ENCODE measurements at places on chromosomes 3 and 15.

- DNase-seq, result no peak
These were observed 48.5 kb upstream of the PEX5L start for GRCh38 chr3:180085122-180085710.

- DNase-seq, result peak; percentile 59
These were observed 2.6 kb upstream of the CEMIP start for GRCh38 chr15:80776420-80777045.

- DNase-seq, result no peak
These were observed 9.9 kb downstream of the C3orf22 start for GRCh38 chr3:126548556-126549466.

DNA sequence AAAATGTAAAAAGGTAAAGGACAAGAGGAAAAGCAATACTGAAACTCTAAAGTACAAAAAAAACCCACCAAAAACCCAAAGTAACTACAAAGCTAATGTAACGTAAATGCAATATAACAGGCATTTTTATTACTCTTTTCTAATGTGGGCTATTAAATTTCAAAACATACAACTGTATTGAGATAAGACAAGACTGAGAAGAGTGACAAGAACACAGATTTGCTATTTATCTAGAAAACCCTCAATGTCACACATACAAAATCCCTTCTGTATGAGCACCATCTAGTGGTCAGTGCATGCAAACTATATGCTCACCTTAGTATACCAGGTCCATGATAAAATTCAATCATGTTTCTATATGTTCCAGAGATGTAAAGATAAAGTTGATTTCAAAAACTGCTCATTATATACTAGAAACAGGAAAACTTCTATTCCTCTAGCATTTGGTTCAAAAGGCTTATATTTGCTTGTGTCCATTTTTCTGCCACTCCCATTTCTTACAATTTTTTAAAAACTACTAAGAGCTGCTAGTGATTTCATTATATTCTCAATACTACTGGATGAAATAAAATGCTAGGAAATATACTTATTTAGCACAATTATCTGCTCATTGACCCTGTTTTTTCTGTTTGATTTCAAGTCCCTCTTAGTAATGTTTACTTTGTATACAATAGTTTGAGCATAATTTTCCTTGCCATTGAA is 111.4 kb downstream of the DLG1 start:
- DNase-seq, result peak; percentile 34

DNA sequence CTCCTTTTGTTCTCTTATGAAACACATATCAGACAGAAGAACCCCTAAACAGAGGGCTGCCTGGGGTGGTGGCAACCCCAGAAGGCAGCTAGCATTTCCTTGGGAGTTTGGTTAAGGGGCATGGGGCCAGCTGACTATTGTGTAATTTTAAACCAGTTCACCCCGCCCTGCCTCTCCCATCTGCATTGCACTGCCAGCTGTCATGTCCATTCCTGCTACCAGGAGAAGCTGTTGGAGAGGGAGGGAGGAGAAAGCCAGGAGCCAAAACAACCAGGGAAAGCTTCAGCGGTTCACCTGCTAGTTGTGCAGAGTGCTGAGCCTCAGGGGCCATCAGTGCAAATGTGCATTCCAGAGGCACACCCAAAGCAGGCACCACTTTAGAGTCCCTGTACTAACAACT is 47.6 kb upstream of the ATP1B3 start:
- DNase-seq, result no peak

GRCh38 chr15:90594301-90594738 is 64.6 kb downstream of the CRTC3 start:
- peak; percentile 86 for DNase-seq

DNA sequence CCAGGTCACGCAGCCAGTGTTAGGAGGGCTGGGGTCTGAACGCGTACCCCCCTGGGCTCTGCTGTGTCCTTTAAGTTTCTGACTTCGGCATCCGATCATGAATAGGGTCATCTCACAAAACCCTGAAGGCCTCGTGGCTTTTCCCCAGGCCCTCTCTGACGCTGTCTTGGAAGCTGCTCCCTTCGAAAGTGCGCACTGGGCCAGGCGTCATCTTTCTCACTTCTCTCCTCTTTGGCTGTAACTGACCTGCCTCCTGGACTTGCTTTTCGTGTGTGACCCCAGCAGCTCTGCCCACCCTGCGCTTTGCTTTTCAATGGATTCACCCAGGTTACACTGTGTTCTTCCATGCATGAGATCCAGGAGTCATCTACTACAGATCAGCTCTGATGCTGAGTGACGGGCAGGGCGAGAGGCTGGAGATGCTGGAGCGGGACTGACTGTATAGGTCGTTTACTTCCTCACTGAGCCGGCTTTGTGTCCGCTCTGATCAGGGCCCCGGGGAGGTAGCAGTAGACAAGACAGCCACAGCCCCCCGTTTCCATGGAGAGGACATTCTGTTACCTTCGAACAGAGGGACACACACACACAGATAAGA is 45.0 kb upstream of the PCSK6 start:
- no peak for DNase-seq

GRCh38 chr3:8724108-8724752 is 9.4 kb upstream of the CAV3 start:
- DNase-seq, result no peak
